Stimulated activated CD4-positive, alpha-beta T cell treated with anti-CD3 and anti-CD28 coated beads, Interleukin-1b, Interleukin-23, amount 100 ng/mL, for 1 hour (primary cell): ENCODE measurements at places on chromosomes 5 and 9.

DNA sequence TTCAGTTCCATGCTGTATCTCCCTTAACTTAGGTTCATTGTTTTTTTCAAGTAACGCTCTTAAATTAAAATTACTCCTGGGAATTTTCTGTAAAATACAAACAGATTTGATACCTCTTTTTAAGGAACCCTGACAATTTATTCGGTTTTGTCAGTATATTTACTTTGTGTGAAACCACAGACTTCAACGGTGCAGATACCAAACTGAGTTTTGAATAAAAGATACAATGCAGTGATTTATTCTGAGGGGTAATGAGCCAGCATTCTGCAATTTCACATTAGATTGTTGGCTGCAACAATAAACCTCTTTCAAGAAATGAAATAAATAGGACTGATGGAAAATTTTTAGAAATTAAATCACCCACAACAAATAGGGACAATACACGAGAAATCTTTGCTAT is 308.6 kb upstream of the EDIL3 start:
- DNase-seq, result no peak

- no peak for DNase-seq
Observed at GRCh38 chr5:67037171-67037570, 159.4 kb downstream of the CD180 start.

- no peak for DNase-seq
Observed at GRCh38 chr5:20463206-20463605, 475.2 kb upstream of the CDH18 start.

- DNase-seq, result no peak
Observed at GRCh38 chr9:530681-531080, 310.8 kb upstream of the DMRT1 start.

DNA sequence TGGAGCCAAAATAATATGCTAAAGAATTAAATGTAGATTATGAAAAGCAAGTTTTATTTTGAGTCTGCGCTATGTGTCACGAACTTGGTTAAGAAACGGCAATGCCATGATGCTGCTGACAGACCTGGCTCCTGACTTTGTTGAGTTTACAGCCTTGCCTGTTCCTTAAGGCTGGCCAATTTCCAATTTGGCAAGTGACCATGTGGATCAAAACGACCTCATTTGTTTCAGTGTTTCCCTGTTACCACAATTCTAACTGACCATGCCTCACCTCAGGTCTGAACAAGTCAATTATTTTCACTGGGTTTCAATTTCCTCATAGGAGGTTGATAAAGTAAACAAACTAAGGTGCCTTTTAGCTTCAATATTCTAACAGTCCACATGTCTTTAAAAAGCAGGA is 461.4 kb downstream of the ZNF608 start:
- DNase-seq, result no peak

DNA sequence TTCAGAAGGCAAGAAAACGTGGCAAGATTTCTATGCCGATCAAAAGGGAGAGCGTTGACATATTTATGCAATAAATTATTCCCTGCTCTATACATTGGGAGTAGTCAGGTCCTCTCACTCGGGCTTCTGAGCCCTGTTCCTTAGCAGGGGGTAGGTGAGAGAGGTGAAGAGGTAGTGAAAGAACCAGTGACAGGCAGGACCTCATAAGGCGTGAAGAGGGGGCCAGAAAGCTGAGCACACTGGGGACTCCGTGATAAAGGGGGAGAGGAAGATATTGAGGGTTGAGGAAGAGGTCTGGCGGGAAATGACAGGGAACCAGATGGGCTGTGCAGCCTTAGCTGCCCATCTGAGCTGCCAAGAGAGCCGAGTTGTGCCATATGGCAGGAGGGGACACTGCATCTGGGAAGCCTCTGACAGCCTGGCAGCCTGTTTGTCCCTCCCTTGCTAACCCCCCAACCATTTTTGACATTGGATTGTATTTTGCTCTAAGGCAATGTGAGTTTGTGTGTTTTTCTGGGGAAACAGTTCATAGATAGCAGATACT is 782 bp upstream of the CDC20B start:
- DNase-seq, result no peak

- no peak for DNase-seq
Observed at GRCh38 chr9:74573640-74574191, 76.6 kb downstream of the RORB start.

- DNase-seq, result no peak
Observed at GRCh38 chr5:175246242-175246888, 197.6 kb downstream of the DRD1 start.

DNA sequence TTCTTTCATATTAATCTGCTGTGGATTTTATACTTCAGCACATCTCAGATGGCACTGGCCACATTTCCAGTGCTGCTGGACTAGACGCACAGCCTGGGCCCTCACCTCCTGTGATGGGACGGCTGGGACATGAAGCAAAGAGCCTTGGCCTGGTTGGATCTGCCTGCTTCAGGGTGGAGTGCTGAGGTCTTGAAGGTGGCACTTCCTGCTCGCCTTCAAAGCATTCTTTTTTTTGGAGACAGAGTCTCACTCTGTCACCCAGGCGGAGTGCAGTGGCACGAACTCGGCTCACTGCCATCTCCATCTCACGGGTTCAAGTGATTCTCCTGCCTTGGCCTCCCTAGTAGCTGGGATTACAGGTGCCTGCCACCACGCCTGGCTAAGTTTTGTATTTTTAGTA is 73.1 kb downstream of the RAPGEF1 start:
- no peak for DNase-seq

DNA sequence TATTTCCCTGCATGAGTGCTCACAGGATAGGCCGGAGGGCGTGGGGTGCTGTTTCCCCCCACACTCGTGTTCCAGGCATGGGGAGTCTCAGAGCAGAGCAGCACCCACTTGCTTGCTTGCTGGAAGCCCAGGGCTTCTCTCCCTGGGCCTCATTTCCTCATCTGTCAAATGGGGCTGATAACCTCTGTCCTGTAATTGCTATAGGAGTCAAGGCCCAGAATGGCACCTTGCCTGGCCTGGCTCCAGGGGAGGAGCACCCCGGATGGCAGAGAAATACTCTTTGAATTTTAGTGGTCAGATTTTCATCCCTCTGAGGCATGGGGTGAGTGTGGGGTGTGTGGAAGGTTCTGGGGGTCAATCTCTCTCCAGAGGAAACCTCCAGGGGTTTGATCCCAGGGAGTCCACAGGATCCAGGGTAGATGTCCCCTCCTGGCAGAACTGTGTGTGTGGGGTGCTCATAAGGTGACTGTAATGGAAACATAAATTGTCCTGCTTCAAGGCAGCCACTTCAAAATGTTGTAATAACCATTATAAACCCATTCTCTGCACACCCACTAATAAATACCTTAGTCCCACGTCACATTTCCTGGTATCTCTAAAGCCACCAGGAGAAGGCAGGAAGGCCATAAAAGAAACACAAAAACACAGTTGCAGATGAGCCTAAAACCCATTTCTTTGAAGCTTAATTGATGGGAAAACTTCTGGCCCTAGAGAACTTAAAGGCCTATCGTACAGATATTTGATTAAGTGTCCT is 272.2 kb downstream of the FSTL4 start:
- no peak for DNase-seq

GRCh38 chr9:17519761-17520160 is 59.1 kb upstream of the SH3GL2 start:
- DNase-seq, result no peak

DNA sequence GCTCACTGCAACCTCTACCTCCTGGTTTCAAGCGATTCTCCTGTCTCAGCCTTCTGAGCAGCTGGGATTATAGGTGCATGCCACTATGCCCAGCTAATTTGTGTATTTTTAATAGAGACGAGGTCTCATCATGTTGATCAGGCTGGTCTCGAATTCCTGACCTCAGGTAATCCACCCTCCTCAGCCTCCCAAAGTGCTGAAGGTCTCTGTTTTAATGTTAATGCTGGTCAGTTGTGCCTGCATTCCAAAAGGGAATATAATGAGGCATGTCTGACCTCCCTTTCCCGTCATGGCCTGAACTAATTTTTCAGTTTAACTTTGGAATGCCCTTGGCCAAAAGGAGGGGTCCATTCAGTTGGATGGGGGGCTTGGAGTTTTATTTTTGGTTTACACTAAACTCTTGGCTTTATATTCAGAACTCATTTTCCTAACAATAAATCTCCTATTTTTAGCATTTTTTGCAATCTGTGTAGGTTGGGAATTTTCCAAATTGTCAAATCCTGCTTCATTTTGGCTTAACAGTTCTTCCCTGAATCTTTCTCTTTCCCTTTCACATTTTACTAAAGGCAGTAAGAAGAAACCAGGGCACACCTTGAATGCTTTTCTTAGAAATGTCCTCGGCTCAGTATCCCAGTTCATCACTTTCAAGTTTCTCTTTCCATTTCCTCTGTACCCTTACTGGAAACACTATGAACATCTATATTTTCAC is 1175.5 kb downstream of the MAT2B start:
- DNase-seq, result no peak

DNA sequence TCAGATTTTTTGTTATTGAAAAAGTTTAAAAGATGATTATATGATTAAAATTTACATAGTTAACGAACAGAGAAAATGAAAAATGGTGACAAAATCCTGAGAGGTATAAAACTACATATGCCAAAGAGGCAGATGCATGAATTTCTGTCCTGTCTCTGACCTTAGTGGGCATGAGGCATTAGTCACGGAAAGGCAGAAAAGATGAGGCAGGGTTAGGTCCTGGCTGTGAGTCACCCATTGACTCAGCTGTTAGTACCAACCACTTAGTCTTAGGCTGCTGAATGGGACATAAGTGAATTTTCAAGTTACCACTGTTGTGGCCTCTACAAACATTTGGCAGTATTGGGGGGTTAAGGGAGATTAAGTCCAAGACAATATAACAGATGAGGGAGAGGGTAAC is 33.1 kb downstream of the RASA1 start:
- DNase-seq, result no peak

DNA sequence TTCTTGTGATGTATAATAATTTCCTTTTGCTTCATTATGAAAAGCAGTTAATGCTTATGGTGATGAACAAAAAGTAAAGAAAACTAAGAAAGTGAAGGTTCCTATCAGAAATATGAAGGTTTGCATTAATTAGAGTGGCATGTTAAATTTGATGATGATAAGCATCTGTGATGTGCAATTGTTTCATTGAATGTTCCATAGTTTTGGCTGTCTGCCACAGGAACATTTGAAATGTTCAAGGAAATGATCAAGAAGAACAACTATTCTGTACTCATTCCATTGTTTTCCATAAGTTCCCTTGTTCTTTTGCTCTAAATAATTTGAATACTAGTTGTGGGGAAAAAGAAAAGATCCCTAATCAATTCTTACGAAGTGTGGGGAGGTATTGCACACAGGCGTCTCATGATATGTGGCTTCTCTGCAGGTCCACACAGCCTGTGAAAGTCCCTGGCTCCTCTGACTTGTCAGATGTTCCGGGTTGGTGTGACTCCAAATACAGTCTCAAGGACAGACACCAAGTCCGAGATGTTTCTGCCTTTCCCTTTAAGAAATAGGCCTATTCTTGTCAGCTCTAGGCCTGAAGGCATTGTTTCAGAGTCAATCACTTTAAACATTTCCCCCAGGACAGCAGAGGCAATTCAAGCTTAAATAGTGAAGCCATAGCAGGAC is 152.6 kb upstream of the MAST4 start:
- no peak for DNase-seq

- DNase-seq, result no peak
Observed at GRCh38 chr9:71830929-71831328, 62.6 kb upstream of the CEMIP2 start.

- DNase-seq, result no peak
Observed at GRCh38 chr5:16378762-16379161, 86.8 kb downstream of the ZNF622 start.

GRCh38 chr5:34609951-34610441 is 46.1 kb upstream of the RAI14 start:
- no peak for DNase-seq

DNA sequence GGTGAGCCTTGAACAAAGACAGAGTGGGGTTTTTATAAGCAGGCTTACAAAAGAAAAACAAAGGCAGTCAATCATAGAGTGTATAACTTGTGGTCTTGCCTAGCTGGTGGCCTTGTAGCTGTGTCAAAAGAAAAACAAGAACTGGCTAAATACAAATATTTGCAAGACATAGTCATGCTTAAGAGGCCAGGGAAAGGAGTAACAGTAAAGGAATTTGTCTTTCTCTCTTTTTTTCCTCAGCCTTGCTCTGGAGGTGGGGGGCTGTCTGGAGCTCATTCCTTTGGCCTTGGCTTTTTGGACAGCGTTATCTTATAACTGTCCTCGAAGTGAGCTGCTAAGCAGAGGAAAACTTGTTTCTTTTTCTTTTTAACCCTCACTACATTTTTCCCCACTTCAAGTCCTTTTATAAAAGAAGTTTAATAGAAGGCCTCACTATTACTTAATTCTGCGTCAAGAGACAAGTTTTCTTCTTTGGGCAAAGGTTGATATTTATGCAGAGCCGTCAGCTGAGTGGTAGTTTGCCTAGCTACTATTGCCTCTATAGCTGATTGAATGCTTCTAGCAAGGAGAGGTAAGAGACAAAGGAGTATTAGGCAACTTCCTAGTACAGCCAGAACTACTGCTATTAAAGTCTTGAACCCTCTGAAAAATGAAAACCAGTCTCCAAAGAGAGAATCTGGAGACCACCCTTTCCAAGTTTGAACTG is 14.3 kb downstream of the CEL start:
- no peak for DNase-seq

DNA sequence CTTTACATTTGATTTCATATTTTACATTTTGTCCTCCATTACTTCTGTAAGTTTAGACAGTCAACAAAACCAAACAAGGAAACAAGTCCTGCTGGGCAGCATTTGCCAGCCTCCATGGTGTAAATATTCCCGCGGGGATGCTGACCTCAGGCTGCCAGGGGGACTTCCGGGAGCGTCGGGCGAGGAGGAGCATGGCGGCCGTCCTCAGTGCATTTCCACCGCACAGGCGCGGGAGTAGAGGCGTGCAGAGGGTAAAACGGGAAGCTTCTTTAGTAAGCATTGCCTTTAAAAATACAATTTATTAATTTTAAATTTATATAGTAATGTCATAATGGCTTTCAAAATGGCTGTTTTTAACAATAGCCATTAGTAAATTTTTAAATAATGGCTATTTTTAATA is 385.3 kb upstream of the IRX4 start:
- DNase-seq, result no peak
